ENCODE measurements at places on chromosomes 3 and 15.
A peak's percentile ranks its signal among the peaks of the same experiment; 100 is the strongest.

- DNase-seq: no peak
These were observed 98.2 kb downstream of the OSBPL10 start for GRCh38 chr3:31882895-31883294.

DNA sequence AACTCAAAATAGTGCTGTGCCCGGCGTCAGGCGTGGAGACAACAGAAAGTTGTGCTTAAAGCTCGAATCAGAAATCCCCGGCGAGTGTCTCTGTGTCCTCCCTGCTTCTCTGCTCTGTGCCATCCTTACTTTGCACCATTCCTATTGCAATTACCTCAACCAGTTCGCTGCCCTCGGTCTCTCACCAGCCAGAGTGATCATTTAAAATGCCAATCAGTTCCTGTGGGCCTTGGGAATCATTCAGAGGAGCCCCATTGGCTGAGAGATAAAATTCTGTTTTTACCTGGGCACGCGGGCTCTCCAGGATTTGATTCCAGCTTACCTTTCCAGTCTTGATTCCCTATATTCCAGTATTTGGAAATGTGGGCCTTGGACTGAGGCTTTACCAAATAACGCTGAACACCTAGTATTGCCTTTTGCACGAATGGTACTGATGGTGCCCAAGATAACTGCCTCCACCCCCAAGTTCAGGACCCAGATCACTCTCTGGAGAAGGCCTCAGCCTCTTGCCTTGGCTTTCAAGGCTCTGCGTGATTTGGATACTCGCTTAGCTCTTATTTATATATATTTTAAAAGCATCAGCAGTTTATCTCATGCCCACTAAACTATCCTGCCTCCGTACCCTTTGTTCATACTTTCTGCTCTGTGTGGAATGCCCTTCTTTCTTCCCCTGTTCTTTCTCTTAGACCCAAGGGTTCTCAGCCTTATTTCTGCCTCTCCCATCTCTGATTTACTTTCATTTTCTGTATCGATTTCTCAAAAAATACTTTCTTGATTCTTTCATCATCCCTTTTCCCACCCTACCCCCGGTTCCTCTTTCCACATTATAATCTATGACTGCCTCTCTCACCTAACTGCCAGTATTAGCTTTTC lies 863 bp downstream of the PSMA4 start:
- DNase-seq: no peak

DNA sequence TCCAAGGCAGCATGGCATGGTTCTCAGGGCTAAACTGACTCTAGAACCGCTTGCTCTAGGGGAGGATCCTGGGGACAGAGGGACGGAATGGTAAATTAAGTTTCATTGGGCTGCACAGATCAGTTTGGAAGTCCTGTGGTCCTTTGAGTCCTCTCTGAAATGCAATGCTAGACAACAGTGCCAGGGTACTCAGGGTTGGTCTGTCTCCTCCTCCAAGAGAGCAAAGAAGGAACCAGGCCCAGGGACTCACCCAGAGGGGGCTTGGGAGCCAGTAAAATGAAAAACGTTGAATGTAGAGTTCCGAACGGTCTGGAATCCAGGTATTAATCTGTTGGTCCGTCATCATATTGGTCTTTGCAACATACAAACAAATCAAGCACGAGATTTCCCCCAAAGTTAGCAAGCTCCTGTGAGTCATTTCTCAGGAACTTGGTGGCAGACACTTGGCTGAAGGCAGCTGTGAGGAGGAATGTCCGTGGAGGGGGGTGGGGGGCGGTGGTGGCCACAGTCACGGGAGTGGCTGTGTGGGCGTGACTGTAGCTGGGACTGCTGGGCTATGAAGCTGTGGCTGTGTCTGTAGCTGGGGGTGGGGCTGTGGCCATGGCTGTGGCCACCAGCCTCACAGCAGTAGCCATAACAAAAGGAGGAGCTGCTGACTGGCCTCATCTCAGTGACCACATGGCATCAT lies 361.0 kb downstream of the SHQ1 start:
- DNase-seq: peak; percentile 42

DNA sequence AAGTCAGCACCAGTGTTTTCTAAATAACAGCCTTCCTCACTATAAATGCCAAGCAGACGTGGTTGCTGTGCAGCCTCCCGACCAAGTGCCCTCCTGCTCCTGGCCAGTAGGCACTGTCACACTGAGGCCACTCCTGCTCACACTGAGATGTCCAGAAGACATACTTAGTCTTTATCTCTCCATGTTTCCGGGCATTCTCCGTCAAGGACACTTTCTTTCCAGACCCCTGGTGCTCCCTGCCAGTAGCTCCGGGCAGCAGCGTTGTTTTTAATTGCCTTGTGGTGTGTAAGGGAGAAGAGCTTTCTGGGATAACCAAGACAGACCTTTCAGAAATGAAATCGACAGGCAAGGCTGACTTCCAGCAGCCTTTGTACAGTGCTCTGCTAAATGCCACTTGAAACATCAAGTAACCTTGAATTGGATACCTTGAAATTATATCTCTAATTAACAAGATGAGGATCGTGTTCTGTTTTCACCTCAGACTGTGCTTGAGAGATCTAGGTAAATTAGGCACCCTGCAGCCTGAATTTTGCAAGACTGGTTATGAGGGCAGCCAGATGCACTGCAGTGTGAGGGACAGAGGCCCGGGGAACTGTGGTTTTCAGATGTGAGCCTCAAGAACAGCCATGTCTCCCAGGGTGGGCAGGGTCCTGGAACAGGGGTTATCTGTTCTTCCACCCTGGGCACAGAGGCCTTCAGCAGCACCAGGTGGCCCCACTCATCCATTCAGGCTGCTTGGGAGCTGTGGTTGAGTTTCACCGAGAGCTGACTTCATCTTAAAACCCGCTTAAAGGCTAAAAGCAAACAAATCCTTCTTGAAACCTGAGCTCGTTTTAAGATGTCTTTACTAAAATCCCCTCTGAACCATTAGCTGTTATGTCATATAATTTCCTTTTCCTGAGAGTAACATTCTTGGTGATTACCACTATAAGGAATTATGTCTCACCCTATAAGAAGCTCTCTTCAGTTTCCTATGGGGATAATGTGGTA lies 105.5 kb upstream of the IL12A start:
- DNase-seq: no peak

- DNase-seq: no peak
These were observed 77.0 kb downstream of the TMEM108 start for GRCh38 chr3:133115176-133115575.

Measured in stimulated activated naive CD4-positive, alpha-beta T cell treated with Interleukin-2 at 50 U/mL for 16 hours (primary cell).